ENCODE measurements at places on chromosomes 4 and X.

GRCh38 chr4:52853351-52853750 lies 8.8 kb upstream of the RASL11B start:
- H3K27me3 ChIP-seq = no peaks in the 10 kb centered on the region
- no peak overlapping the region for H3K27ac ChIP-seq

GRCh38 chr4:26081795-26082498 lies 167.9 kb downstream of the SMIM20 start:
- H3K4me3 ChIP-seq = peak overlapping the region; percentile 2
- DNase-seq = no peak
- H3K36me3 ChIP-seq = peaks cover 21% of the 10 kb centered on the region
- H3K27ac ChIP-seq = peak overlapping the region; percentile 75
- peaks cover 82% of the 10 kb centered on the region for H3K4me1 ChIP-seq
- H3K27me3 ChIP-seq = no peaks in the 10 kb centered on the region

DNA sequence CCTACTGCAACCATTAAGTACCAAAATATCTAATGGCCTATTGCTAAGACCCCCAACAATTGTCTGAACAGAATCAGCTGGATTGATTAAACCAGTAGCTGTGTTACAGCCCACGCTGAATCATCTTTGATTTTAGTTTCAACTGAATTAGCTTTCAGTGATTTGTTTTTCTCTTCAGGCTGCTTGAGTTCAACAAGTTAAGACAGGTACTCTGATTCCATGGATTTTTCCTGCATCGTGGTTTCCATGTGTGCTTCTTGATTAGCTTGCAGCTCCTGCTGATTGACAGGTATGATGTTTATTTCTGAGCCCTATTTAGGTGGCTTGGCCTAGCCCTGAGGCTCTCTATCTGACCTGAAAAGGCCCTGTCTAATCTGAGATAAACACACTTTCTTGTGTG lies 91.3 kb downstream of the GUCY2F start:
- H3K27ac ChIP-seq = no peak overlapping the region
- DNase-seq = no peak
- no peaks in the 10 kb centered on the region for H3K36me3 ChIP-seq
- H3K27me3 ChIP-seq = no peaks in the 10 kb centered on the region
- H3K4me3 ChIP-seq = no peak overlapping the region
- H3K4me1 ChIP-seq = no peaks in the 10 kb centered on the region

GRCh38 chr4:26233350-26233749 lies 87.5 kb upstream of the RBPJ start:
- H3K4me3 ChIP-seq = peak overlapping the region; percentile 42
- no peak for DNase-seq
- H3K27ac ChIP-seq = peak overlapping the region; percentile 41
- H3K27me3 ChIP-seq = no peaks in the 10 kb centered on the region

DNA sequence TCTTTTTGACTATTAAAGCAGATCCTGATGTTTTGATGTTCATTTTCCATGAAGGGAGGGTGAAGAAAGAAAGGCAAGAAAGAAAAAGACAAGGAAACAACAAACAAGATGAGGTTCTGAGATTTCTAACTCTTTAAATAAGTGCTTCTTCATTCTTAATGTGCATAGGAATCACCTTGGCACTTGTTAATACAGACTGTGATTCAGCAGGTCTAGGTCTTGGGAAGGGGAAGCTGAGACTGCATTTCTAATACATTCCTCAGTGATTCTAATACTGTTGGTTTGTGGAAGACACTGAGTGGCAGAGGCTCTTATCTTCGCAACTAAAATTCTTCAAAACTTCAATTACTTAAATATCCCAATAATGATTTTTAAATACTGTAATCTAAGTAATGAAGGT lies 95.2 kb upstream of the NAP1L5 start:
- no peak for DNase-seq
- peaks cover 15% of the 10 kb centered on the region for H3K4me1 ChIP-seq
- H3K27me3 ChIP-seq = peaks cover 23% of the 10 kb centered on the region

DNA sequence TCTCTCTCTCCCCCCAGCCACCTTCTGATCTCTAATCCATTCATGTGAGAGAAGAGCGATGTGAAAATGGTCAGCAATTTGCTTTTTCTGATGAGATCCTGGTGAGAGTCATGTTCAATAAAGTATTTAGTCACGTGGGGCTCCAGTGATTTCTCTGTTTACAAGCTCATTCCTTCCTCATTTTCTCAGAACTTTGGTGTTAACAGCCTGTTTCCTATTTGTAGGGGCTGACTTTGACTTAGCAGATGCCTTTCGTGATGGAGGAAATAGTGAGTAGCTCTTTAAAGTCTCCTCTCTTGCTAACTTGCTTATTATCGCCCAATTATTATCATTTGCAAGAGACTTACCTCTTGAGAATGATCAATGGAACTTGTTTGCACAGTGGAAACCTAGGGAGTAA lies 72.6 kb upstream of the CD99 start:
- no peak overlapping the region for H3K4me3 ChIP-seq
- no peaks in the 10 kb centered on the region for H3K27me3 ChIP-seq
- peaks cover 28% of the 10 kb centered on the region for H3K4me1 ChIP-seq
- H3K36me3 ChIP-seq = peaks cover 75% of the 10 kb centered on the region

DNA sequence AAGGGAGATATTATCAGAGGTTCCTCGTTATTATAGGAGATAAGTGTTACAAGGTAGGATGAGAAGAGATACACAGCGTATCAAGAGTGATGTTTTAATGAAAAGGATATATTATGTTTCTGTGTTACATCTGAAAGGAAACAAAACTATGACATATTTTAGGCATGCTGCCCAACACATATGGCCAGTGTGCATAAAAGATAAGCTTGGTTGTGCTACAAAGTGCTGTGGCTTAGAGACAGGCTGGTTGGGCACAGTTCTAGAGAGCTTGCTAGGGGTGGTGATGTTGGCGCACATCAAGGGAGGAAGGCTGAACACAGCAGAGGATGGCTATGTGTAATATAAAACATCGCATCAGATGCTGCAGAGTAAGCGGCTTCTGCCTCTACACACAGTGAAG lies 42.4 kb downstream of the TRAM1L1 start:
- no peaks in the 10 kb centered on the region for H3K27me3 ChIP-seq
- no peaks in the 10 kb centered on the region for H3K36me3 ChIP-seq
- H3K4me3 ChIP-seq = no peak overlapping the region
- H3K27ac ChIP-seq = no peak overlapping the region
